ENCODE measurements at places on chromosomes 2 and 18. TPM values are rescaled to one million over a fixed set of nuclear protein-coding genes. Genes with fewer than 3 reads are reported as not detected.
A peak's percentile ranks its signal among the peaks of the same experiment; 100 is the strongest.

GRCh38 chr2:195686564-195686963, 29.5 kb downstream of the SLC39A10 start:
- DNase-seq, result no peak

DNA sequence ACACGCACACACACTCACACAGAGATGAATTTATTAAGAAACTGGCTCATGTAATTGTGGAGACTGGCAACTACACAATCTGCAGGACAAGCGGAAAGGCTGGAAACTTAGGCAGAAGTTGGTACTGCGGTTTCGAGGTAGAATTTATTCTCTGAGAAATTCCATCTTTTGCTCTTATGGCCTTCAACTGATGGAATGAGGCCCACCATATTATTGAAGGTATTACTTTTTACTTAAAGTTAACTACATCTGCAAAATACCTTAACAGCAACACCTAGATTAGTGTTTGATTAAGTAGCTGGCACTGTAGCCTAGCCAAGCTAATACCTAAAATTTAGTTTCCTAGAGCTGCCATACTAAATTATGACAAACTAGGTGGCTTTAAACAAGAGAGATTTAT, 384.0 kb upstream of the UBE2E3 start:
- no peak for DNase-seq

DNA sequence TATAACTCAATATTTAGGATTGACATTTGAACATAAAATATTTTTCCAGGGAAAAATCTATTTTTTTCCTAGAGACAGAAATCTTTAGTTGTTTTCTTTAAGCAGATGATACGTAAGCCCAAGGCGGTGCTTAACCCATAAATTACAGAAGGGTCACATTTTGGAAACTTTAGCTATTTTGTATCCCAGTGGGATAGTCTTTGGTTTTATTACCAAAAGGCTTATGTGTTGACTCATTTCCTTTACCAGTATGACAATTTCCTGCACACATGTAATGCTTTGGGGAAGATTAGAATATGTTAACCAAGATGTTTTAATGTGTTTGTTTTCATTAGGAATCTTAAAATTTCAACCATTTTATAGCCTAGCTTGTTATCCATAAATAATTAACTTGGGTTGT, 24.8 kb downstream of the DYNC1I2 start:
- no peak for DNase-seq

DNA sequence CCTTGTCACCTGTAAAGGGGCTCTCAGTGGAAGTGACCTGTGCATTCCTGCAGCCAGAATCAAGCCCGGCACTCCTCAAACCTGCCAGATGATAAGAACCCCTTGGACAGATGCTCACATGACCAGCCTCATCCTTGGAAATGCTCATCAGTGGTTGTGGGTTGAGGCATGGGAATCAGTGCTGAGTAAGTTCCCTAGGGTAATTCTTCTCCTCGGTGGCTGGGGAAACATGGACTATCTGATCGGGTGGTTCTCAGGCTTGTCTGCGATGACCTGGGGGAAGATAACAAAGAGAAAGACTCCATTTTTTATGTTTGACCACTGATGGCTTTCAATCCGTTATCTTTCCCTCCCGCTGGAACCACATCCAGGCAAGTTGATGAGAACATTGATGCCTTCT, 84.0 kb downstream of the SPP2 start:
- DNase-seq, result no peak

DNA sequence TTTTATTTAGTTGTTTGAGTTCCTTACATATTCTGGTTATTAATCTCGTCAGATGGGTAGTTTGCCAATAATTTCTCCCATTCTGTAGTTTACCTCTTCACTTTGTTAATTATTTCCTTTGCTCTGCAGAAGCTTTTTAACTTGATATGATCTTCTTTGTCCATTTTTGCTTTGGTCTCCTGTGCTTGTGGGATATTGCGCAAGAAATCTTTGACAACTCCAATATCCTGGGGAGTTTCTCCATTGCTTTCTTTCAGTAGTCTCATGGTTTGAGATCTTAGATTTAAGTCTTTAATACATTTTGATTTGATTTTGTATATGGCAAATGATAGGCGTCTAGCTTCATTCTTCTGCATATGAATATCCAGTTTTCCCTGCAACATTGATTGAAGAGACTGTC, 389.2 kb downstream of the LRP1B start:
- no peak for DNase-seq

GRCh38 chr2:26683583-26683982, 8.9 kb upstream of the KCNK3 start:
- no peak for DNase-seq

DNA sequence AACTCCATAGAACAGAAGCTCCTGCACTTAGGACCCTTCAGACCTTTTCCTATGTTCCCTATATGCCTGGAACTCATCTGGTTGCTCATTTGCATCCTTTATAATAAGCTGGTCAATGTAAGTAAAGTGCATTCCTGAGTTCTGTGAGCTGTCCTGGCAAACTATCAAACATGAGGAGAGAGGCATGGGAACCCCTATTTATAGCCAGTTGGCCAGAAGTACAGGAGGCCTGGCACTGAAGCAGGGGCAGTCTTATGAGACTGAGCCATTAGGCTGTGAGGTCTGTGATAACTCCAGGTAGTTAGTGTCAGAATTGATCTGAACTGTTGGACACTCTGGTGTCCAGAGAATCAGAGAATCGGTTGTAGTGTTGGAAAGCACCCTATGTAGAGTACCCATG, 88.4 kb downstream of the EHD3 start:
- DNase-seq, result no peak

DNA sequence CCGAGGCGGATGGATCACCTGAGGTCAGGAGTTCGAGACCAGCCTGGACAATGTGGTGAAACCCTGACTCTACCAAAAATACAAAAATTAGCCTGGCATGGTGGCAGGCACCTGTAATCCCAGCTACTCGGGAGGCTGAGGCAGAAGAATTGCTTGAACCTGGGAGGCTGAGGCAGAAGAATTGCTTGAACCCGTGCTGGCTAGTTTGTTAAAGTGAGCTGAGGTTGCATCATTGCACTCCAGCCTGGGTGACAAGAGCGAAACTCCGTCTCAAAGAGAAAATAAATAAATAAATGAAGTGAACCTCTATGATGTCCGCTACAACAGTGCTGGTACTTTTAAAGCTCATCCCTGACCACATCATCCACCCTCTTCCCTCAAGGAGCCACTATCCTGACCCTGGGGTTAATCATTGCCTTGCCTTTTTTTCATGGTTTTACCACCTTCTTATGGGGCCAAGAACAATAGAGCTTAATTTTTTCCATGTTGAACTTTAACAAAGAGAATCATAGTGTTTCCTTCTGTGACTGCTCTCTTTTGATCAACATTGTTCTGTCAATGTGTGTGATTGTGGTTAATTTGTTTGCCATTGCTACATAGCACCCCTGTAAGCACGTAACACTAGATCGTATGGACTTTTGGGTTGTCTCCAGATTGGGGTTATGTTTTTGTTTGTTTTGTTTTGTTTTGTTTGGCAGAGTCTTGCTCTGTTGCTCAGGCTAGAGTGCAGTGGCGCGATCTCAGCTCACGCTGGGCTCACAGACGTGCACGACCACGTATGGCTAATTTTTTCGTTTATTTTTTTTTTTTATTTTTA, 17.1 kb upstream of the ATRAID start:
- DNase-seq, result no peak

- DNase-seq, result no peak
Observed at GRCh38 chr2:5696404-5696944, 4.3 kb downstream of the SOX11 start.

DNA sequence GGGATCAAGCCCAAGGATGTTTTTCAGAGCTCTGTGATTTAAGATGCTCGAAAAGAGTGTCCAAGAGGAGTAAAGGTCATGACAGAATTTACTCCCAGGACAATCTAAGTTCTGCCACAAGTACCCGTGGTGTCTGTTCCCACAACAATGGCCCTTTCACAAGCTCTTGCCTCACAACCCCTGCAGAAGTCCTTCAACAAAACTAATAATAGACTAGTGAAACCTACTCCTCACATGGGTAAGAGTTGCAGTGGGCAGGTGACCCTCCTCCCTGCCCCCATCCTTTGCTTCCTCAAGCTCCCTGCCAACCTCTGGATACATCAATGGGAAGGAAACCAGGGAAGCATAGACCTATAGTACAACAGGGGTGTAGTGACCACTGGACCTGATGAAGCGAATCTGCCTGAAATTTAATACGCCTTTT, 34.9 kb downstream of the PTCD3 start:
- DNase-seq, result no peak

- DNase-seq, result no peak
Observed at GRCh38 chr2:206324869-206325268, 50.4 kb downstream of the ZDBF2 start.

GRCh38 chr2:176789751-176790150, 422.8 kb upstream of the HNRNPA3 start:
- no peak for DNase-seq

GRCh38 chr2:217714287-217714751, 288.5 kb downstream of the TNS1 start:
- DNase-seq, result no peak

GRCh38 chr2:233572468-233572867, 5.9 kb upstream of the USP40 start:
- DNase-seq, result no peak

DNA sequence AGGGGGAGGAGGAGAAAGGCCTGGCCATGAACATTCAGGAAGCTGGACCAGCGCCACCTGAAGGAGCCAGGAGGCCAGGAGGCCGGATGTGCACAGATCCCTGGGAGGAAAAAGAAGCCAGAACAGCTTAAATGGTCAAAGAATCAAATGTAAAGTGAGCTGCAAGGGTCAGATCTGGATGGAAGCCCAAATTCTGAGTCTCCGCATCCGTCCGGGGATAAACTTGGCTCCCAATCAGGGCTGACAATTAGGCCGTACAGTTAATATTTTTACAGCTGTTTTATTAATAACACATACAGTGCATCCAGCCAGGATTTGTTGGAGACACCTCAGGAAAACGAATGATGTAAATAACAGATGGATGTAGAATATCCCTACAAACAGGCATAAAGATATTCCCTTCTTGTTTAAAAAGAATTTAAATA, 495.1 kb upstream of the TCF4 start:
- DNase-seq, result no peak

GRCh38 chr18:46609048-46609447, 48.0 kb downstream of the LOXHD1 start:
- no peak for DNase-seq

GRCh38 chr18:62883937-62884735, 168.8 kb downstream of the PHLPP1 start:
- no peak for DNase-seq

GRCh38 chr18:55997151-55997561, 409.2 kb upstream of the TCF4 start:
- DNase-seq, result no peak

GRCh38 chr2:143375384-143375880, 246.2 kb downstream of the ARHGAP15 start:
- no peak for DNase-seq

DNA sequence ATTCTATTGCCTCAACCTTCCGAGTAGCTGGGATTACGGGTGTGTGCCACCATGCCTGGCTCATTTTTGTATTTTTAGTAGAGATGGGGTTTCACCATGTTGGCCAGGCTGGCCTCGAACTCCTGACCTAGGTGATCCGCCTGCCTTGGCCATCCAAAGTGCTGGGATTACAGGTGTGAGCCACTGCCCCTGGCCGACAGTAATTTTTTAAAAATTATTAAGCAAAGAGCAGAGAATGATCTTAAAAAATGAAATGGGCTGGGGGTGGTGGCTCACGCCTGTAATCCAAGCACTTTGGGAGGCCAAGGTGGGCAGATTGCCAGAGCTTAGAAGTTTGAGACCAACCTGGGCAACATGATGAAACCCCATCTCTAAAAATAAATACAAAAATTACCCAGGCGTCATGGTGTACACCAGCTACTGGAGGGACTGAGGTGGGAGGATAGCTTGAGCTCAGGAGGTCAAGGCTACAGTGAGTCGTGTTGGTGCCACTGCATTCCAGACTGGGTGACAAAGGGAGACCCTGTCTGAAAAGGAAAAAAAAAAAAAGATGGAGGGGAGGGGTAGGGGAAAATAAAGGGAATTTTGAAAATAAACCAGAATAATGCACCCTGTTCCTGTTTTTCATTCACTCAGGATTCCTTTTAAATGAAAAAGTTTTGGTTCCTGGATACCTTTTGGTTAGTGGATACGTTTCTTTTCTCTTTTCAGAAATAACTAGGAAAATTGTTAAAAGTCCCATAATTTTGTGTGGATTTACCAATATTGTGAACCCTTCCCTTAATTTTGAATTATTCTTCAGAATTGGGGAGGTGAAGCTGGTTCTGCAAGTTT, 33.9 kb downstream of the MAP4K4 start:
- DNase-seq, result no peak

- DNase-seq, result no peak
Observed at GRCh38 chr2:126910637-126911036, 11.9 kb downstream of the TEX51 start.

DNA sequence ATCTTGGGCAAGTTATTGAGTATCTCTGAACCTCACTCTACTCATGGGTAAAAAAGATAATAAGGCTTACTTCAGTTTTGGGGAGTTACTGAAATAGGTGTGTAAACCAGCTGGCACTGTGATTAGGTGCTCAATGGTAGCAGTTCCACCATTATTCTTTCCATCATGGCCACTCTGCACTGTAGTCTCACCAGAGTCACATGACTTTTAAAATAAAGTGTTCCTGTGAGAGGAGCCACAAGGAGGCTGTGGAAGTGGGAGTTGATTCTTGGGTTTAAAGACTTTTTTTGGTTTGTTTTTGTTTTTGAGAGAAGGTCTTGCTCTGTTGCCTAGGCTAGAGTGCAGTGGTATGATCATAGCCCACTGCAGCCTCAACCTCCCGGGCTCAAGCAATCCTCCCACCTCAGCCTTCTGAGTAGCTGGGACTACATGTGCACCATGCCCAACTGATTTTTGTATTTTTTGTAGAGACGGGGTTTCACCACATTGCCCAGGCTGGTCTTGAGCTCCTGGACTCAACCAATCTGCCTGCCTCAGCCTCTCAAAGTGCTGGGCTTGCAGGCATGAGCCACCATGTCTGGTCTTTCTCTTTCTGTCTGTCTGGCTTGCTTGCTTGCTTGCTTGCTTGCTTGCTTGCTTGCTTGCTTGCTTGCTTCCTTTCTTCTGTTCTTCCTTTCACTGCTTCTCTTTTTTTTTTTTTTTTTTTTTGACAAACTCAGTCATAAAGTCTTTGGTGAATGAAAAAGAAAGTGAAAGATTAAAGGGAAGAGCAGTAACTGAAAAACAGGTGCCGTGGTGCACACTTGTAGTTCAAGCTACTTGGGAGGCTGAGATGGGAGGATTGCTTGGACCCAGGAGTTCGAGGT, 21.2 kb upstream of the ACVR1 start:
- peak; percentile 50 for DNase-seq

- DNase-seq, result no peak
Observed at GRCh38 chr2:134029418-134029817, 224.5 kb upstream of the MGAT5 start.

- no peak for DNase-seq
Observed at GRCh38 chr18:51687845-51688585, 490.5 kb upstream of the MEX3C start.

- no peak for DNase-seq
Observed at GRCh38 chr2:238563551-238563950, 136.8 kb downstream of the ASB1 start.

The MYCN gene
- total RNA-seq, result not detected

The SKOR2 gene
- total RNA-seq, result not detected

The NOL4 gene
- not detected for total RNA-seq

The MTX2 gene
- total RNA-seq, result 26.2 TPM

The PSMD1 gene
- 180 TPM for total RNA-seq

The RAB27B gene
- total RNA-seq, result 0.75 TPM

The MORN2 gene
- total RNA-seq, result 4.7 TPM

The SERPINB12 gene
- total RNA-seq, result not detected
